DMS53 (cell line): ENCODE measurements at places on chromosomes 12 and 14.
A peak's percentile ranks its signal among the peaks of the same experiment; 100 is the strongest.

- no peak for DNase-seq
Observed at GRCh38 chr12:50925342-50925651, 27.0 kb upstream of the HIGD1C start.

DNA sequence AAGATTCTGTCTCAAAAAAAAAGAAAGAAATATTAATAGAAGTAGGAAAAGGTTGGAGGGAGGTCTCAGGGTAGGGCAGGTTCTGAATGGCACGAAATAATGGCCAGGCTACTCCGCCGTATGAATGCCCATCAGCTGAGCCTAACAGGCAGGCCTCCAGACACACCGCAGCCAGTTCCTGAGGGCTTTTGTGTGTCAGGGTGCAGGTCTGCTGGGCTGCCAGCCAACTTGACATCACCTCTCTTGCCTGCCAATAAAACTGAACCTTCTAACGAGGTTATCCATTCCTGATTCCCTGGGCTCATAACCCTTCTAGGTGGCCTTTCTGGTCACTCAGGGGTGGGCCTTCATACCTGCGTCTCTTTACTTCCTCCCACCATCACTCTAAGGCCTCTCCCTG, 3.0 kb downstream of the IFI27 start:
- DNase-seq, result no peak

- DNase-seq, result no peak
Observed at GRCh38 chr12:29655861-29656260, 127.9 kb downstream of the TMTC1 start.

DNA sequence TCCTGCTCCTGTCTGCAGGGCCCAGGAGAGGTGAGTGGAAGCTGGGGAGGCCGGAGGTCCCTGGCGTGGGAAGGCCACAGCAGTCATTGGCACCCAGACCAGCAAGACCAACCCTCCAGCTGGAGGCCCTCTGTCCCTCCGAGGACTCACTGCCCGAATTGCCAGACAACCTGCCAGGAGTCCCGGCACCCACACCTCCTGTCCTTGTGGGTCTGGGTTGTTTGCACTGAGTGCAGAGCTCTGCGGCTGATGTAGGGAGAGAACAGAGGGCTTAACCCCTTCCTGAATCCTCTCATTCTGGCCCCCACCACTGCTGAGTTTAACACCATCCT, 204.9 kb downstream of the KIF26A start:
- no peak for DNase-seq

- DNase-seq, result no peak
Observed at GRCh38 chr12:114894076-114894475, 210.1 kb upstream of the TBX3 start.

- DNase-seq, result no peak
Observed at GRCh38 chr12:33575346-33575745, 135.7 kb upstream of the SYT10 start.

DNA sequence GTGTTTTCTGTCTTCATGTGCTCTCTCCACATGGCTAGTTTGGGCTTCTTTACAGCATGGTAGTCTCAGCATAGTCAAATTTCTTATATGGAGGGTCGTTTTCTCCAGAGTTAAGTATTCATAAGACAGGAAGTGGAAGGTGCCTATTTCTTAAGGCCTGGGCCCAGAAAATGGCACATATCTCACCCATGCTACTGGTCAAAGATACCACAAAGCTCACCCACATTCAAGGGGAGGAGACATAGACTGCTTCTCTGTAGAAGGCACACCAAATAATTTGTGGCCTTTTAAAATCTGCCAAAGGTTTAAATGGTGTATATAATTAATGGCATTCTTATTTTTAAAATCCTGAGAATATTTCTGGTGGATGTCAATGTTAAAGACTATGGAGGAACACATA, 44.8 kb downstream of the CCDC91 start:
- no peak for DNase-seq

DNA sequence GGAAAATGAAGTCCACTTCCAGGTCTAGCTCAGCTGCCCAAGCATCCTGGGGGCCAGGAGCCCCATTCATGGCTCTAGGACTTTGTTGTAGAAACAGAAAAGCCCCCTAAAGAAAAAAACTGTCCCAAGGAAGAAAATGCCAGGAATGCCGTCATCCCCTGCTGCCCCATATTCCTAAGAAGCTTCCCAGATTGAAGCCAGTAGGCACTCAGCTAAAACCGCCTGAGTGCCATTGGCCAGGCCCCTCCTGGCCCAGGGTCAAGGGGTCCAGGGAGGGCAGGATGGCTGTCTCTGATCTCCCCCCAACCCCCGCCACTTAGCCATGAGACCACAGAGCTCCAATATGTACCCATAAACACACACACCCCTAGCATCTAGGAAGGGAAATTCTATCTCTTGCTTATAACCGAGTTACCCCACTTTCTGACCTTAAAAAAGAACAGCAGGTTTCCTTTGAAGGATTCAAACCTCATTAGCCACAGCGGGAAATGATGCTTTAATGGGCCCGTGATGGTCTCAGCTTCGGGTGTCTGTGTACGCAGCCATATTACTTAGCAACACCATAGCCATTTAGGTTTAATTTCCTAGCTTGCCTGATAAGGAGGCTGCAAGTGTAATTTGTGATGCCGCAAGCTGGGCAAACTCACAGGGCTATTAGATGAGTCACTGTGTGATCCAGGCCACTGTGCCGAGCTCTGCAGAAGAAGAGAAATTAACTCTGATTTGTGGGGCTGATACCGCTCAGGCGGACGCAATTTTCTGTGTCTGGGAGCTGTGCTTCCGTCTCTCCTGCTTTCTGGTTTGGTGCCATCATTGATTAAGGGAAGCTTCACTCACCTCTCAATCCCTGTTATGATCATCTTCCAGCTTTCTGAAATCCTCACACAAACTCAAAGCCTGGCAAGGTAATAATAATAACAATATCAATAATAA, 84.2 kb downstream of the GCH1 start:
- peak; percentile 9 for DNase-seq

- DNase-seq, result peak; percentile 47
Observed at GRCh38 chr12:55258303-55258702, 13.9 kb downstream of the OR6C74 start.

GRCh38 chr14:40630471-40630870, 976.2 kb upstream of the LRFN5 start:
- DNase-seq, result peak; percentile 16

GRCh38 chr12:14776236-14776961, 26.9 kb downstream of the WBP11 start:
- DNase-seq, result peak; percentile 56

- DNase-seq, result no peak
Observed at GRCh38 chr12:37720846-37721245, 595.7 kb upstream of the ALG10B start.

GRCh38 chr12:7638064-7638759, 27.5 kb downstream of the APOBEC1 start:
- no peak for DNase-seq

DNA sequence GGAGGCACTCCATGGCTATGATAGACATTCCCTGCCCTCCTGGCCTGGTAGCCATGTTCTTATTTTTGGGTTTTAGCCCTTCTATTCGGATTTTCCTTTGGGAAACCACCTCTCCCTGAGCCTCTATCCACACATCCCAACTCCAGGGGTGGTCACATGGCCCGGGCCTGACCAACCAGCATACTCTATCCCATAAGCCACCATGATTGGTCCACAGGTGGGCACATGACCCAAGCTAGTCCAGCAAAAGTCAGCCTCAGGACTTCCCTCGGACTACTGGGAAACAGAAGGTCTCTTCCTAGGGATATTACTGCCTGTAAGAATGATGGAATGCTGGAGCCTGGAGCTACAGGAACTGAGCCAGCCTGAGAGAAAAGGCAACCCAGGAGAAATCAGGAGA, 12.5 kb downstream of the PRIMA1 start:
- DNase-seq, result no peak

DNA sequence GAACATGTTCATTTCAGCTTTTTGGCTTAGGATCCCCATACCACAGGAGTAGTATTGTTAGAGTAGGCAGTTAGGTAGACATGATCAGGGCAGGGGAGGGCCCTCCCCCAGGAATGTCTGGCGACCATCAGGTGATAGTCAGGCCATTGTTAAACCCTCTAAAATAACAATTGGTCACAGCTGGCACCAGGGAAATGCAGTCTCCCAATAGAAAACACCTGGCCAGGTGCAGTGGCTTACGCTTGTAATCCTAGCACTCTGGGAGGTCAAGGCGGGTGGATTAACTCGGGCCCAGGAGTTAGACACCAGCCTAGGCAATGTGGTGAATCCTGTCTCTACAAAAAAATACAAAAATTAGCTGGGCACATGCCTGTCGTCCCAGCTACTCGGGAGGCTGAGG, 187.1 kb downstream of the MON2 start:
- DNase-seq, result no peak

DNA sequence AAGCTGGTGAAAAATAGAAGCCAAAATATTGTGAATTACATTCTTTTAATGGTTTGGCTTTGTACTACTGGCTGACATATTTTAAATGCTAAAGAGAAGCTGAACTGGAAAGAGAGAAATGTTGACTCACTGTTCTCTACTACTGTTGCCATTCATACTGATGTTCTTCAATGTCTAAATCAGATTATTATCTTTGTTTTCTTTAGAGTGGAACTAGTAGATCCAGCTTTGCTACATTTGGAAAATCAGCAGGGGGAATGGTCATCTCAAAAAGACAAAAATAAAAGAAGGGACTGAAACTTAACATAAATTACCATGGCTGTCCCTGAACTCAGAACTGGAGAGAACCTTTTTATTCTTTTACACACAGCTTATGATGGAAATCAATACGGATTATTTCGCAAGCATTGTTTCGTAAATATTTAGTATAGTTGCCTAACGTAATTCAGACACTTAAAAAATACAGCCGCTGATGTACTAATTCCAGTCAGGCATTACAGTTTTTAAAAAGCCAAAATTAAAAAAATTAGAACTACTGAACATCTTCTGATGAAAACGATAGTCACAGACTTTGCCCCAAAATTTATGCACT, 76.3 kb upstream of the OTX2 start:
- DNase-seq, result no peak

DNA sequence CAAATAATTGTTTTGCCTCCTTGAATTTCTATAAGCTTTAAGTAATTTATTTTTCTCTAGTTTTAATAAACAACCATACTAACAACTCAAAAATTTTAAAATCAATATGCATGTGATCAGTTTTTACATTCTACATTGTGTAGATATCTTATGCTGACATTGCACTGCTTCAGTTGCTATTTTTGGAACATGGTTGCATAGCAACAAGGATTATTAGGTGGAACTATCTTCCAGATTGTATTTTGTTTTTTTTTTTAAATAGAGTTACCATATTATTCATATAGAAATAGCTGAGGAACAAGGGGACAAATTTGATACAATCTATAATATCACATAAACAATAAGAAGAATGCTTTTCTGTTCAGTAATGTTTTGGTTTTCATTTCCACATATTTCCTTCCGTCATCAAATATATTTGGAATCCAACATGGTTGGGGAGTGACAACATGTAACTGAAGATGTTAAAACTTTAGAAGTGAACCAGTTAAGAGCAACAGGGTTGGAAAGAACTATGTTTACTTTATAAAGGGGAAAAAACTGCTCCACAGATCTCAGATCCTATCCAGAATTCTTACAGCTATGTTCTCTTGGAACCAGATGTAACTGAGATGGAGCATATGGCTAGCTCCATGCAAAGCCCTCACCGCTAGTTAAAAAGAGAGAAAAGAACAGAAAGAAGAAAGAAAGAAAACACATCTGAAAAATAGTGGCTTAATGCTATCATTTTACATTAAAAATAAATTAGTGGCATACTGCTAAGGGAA, 235.5 kb downstream of the NELL2 start:
- DNase-seq, result no peak

GRCh38 chr14:33754261-33754660, 196.6 kb downstream of the EGLN3 start:
- no peak for DNase-seq

GRCh38 chr12:117592588-117593305, 231.3 kb upstream of the NOS1 start:
- no peak for DNase-seq

DNA sequence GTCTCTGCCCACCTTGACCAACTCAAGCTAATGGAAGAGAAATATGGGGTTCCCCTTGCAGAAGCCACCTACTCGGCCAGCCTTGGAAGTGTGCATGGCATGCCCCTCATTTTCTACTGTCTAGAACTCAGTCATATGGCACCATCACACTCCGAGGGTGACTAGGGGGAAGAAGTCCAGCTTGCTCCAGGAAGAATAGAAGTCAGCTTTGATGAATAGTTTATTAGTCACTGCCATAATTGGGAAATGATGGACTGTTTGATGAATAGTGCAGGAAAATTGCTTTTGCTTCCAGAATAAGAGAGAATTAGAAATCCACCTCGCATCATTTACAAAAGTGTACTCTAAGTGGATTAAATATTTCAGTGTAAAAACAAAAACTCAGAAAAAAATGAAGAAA, 1030.6 kb downstream of the VRK1 start:
- no peak for DNase-seq

DNA sequence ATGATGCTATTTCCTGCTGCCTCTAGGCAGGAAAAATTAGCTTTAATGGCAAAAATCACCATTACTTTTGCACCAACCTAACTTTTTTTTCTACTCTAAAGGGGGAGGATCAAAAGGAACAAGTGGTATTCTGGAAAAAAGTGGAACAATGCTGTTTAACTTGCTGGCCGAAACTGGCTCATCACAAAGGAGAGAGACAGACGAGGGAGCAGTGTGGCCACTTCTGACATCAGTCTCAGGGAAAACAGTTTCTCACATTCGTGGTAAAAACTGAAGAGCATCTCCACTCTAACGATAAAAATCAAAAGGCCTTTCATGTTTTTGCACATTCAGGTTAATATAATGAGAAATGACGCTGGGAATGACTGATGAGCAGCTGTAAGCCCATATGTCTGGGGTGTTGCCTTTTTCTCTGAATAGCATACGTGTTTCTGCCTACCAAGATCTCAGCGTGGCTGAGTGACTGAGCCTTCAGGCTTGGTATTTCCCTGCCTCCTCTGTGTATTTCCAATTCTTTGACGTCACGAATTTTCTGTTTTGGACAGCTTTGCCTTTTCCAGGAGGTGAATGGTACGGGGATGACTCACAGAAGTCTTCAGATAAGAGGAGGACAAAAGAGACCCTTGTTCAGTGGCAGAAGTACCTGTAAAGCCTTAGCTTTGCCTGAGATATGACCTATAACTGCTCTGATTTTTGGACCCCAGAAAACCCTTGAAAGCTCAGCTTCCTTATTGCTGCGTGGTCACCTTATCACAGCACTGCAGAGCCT, 358.8 kb downstream of the GLT1D1 start:
- no peak for DNase-seq

GRCh38 chr12:132571598-132571997, 38.8 kb downstream of the LRCOL1 start:
- no peak for DNase-seq

- peak; percentile 87 for DNase-seq
Observed at GRCh38 chr12:1093166-1093751, 102.2 kb downstream of the ERC1 start.

GRCh38 chr12:88108021-88108420, 33.9 kb downstream of the CEP290 start:
- no peak for DNase-seq

DNA sequence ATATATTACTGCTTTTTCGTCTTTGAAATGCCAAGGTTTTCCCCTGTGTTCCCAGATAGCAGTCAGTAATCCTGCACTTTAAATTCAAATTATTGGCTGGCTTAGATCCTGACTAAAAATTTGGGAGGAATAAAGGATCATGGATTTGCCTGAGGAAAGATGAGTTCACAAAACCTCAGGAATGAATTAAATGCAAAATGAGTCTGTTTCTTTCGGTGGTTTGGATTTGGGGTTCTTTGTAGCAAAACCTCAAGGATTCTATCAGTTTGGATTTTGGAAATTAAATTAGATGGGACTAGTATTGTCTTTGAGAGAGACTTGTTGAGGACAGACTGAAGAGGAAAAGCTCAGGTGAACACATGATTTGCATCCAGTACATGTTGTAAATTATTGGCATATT, 36.1 kb downstream of the PPFIBP1 start:
- no peak for DNase-seq
